Activated CD4-positive, CD25-positive, alpha-beta regulatory T cell treated with anti-CD3 and anti-CD28 coated beads, Interleukin-2, amount 50 U/mL, for 72 hours (primary cell): ENCODE measurements at places on chromosomes 2 and 18.

DNA sequence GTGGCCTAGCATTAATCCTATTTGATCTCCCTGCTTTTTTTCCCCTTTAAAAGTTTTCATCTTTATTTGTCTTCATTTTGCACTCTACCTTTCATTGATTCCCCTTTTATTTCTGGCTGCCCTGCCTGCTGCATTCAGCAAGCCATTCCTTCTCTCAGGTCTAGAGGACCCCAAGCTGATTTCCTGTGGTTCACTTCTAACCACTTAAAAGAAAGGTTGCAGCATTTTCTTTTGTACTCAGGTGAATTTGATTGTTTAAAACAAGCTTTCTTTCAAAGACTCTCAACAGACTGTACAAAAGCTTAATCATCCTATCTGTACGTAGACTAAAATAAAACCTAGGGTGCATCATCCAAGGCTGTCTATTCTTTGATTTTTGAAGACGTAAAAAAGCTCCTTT is 160.3 kb downstream of the CSRNP3 start:
- no peak for DNase-seq

DNA sequence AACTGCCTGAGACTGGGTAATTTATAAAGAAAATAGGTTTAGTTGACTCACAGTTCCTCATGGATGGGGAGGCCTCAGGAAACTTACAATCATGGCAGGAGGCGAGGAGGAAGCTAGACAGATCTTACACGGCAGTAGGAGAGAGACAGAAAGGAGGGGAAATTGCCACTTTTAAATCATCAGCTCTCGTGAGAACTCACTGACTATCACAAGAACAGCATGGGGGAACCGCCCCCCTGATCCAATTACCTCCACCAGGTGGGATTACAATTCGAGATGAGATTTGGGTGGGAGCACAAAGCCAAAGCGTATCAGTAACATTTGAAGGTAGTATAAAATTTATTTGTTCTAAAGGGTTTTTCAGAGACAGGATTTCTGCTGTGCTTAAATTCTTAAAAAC is 5.4 kb downstream of the GALM start:
- DNase-seq: no peak

DNA sequence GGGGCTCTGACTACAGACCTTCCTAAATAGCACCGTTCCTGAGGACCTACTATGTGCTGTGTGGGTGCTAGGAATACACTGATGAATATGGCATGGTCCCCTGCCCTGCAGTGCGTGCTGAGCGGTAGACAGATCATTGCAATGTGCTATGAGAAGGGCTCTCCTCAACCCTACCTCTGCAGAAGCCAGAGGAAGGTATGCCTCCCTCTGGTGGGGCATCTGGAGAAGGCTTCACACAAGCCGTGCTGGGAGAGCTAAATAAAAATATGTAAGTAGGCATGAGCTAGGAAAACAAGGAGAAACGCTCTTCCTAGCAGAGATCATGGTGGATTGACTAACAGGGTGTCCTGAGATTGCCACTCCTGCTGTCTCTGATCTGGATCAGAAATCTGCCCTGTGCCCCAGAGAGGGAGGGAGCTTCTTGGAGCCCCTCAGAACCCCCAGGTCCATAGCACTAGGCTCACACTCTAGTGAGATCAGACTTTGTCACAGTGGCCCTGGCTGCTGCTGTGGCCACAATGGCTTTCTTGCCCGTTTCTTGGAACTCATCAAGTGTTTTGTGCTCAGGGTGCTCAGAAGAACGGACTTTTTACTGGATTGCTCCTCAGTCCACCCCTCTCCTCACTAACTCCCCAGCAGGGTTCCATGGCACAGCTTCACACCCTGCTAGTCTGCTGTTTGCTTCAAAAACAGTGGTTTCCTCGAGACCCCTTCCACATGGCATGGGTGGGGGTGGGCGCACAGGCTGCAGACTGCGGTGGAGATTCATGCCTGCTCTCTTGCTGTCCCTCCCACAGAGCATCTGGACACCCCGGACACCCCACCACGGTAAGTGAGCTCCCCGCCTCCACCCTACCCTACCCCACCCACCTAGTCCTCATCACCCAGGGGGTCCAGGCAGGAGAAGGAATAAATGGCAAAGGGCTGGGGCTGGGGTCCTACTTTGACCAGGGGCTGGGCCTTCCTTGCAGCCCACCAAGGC is 14.2 kb downstream of the SIGLEC15 start:
- DNase-seq: no peak

GRCh38 chr18:10057894-10058791 is 144.3 kb downstream of the VAPA start:
- no peak for DNase-seq

GRCh38 chr18:11741505-11742145 is 52.6 kb downstream of the GNAL start:
- no peak for DNase-seq

DNA sequence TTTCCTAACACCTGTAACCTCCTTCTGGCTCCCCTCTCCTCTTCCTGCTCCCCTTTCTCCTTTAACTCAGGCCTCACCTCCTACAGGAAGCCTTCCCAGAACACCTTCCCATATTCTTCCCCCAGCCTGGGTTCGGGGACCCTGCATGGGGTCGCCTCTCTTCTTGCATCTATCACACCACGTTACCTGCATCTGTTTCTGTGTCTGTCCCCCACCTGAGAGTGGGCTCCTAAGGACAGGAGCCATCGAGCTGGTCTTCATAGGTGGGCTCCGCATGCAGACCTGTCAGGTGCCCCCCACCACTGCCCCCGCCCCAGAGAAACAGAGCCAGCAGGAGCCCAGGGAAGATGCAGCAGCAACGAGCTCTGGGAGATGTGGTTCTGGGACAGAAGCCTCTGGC is 123.2 kb upstream of the GLI2 start:
- DNase-seq: no peak
